GM23338 (cell line): ENCODE measurements at places on chromosomes 5 and 9. TPM values are rescaled to one million over a fixed set of nuclear protein-coding genes. Genes with fewer than 3 reads are reported as not detected.

The RETREG1 gene
- total RNA-seq: 2.2 and 2.3 TPM in 2 replicates

The SNAPC4 gene
- total RNA-seq: 20.4 and 22.7 TPM in 2 replicates

The SLC36A3 gene
- not detected in 2 replicates for total RNA-seq

The SNCAIP gene
- total RNA-seq: 8.0 and 11.9 TPM in 2 replicates

The PCDHGA4 gene
- 4.2 and 7.2 TPM in 2 replicates for total RNA-seq

The SPATA31D4 gene
- not detected in 2 replicates for total RNA-seq

The LMBRD2 gene
- 6.2 and 6.4 TPM in 2 replicates for total RNA-seq

The FCHO2 gene
- 8.4 and 10.9 TPM in 2 replicates for total RNA-seq

The SEMA6A gene
- total RNA-seq: 355 and 400 TPM in 2 replicates

The SOHLH1 gene
- 0.21 TPM in 1 of 2 replicates, not detected in the other for total RNA-seq

The HAVCR2 gene
- total RNA-seq: 0.49 and 3.4 TPM in 2 replicates

The BTNL3 gene
- total RNA-seq: not detected in 2 replicates

The ORM2 gene
- 0.76 TPM in 1 of 2 replicates, not detected in the other for total RNA-seq

The DDX4 gene
- total RNA-seq: 0.83 TPM in 1 of 2 replicates, not detected in the other

The CBY3 gene
- total RNA-seq: 0.52 and 2.3 TPM in 2 replicates

The RNF14 gene
- 18.1 and 19.0 TPM in 2 replicates for total RNA-seq

The RAB14 gene
- 29.7 and 31.0 TPM in 2 replicates for total RNA-seq
